Left ventricle myocardium inferior (tissue), 1 donor: ENCODE measurements at places on chromosomes 16 and 17. TPM values are rescaled to one million over a fixed set of nuclear protein-coding genes. Genes with fewer than 3 reads are reported as not detected.
A peak's percentile ranks its signal among the peaks of the same experiment; 100 is the strongest.

DNA sequence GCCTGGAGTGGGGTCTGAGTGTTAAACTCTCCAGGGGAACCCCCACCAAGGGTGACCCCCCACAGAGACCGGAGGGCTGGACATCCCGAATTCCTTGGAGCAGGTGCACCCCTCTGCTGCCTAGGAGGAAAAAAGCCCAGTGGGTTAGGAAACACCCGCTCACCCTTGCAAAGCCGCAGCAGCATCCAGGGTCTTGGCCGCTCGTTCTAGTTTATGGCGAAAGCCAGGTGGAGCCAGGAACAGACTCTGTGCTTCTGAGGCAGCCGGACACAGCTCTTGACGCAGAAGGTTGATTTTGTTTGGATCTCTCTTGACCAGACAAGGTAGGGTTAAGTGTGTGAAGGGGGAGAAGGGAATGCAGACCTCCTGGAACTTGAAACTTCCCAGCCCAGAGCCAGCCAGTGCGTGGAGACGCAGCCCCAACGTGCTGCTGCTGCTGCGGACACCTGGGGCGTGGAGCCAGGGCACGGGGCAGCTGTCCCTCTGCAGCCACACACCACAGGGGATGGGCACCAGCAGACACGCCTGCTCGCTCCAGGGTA is 154.5 kb downstream of the LAT start:
- no peak for DNase-seq

- DNase-seq, result no peak
Measured at GRCh38 chr16:56211435-56211981, 20.2 kb downstream of the GNAO1 start.

- DNase-seq, result no peak
Measured at GRCh38 chr17:43574896-43575525, 28.9 kb upstream of the ETV4 start.

GRCh38 chr16:53689636-53690035 is 14.0 kb downstream of the RPGRIP1L start:
- DNase-seq, result no peak

DNA sequence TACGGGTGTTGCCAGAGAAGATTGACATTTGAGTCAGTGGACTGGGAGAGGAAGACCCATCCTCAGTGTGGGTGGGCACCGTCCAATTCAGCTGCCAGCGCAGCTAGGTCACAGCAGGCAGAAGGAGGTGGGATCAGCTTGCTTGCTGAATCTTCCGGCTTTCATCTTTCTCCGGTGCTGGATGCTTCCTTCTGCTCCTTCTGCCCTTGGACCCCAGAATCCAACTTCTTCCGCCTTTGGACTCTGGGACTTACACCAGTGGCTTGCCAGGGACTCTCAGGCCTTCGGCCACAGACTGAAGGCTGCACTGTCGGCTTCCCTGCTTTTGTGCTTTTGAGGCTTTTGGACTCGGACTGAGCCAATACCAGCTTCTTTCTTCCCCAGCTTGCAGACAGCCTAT is 46.1 kb upstream of the RPL38 start:
- no peak for DNase-seq

GRCh38 chr16:4677390-4677789 is 16.0 kb upstream of the NUDT16L1 start:
- peak; percentile 81 for DNase-seq

DNA sequence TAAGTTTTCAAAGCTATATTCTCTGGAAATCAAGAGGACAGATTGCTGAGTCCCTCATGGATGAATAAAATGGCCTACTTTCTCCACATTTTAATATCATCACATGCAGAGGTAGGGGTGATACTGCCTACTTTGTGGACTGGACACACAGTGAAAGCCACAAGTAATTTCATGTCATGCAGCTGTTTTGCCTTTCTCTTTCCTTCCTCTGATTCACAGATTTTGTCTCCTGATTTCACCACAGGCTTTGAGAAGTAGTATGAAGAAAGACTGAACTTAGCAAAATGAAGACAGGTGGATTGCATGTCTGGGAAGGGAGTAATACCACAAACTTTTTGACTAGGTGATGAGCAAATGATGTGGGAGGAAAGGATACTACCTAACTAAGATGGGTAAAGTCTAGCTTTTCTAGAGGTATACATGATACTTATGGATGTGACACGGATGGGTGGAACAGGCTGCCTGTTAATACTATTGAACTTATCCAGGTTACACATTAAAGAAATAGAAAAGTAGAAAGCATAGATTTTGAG is 478.4 kb upstream of the GOT2 start:
- DNase-seq, result no peak

GRCh38 chr17:4625181-4625617 is 16.3 kb downstream of the ALOX15 start:
- DNase-seq, result no peak

- DNase-seq, result no peak
Measured at GRCh38 chr16:87586201-87586782, 16.0 kb upstream of the JPH3 start.

DNA sequence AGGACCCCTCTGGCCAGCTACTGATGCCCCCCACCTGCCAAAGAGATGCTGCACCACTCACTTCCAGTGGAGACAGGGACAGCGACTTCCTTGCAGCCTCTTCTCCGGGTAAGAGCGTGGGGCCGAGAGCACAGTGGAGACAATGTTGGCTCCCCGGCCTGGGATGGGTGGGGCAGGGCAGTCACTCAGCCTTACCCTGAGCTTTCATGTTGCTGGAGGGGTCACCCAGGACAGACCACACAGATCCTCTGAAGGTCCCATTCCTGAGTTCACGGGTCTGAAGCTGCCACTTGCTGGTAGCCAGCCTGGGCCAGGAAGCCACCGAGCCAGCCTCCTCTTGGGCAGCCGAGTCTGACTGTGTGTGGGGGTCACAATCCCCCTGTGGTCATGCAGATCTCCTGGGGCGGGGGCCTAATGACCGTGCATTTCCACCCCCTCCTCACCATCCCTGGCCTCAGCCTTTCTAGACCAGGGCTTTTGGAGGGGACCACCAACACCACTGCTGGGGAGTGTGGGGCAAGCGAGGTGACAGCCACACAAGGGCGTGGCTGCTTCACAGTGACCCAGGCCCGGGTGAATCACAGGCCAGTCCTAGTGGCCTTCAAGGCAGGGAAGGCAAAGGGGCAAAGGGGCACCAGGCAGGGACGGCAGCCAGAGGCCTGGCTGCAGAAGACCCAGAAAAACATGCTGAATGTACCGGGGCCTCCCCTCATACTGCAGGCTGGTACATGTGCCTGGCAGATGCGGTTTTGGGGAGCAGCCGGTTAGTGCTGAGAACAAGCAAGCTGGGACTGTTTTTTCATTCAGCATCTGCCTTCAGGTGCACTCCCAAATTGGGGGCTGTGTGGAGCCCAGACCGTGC is 10.4 kb downstream of the TAF1C start:
- no peak for DNase-seq

DNA sequence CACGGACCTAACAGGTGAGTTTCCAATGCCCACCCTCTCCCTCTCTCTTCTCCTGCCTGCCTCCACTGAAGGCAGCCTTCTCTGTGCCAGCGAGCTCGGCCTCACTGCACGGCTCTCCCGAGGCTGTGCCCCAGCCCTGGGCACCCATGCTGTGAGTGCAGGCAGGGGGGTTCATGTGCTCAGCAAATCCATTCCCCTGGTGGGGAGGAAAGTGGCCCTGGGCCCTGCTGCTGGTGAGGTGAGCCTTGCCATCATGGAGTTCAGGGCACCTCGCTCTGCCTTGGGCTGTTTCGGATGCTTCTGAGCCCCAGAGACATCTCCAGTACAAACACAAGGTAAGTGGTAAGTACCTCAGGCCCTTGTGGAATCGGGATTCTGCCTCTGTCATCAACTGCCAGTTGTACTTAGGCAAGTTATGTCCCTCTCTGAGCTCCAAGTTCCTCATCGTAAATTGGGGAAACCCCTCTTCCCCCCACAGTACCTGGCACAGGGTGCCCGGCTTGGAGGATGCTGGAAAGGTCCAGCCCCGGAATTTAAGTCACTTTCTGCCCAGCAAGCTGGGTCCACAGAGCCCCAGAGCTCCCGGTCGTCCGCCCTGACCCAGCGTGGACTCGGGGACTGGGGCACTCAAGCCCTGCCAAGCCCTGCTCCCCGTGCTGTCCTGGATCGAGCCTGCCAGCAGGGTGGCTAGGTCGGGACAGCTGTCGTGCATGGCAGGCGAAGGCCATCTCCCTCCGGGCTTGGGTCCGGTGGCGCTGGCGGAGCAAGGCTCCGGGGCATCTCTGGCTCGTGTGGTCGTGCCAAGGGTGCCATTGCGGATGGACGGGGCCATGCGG is 684 bp upstream of the NUDT16L1 start:
- DNase-seq, result no peak

- DNase-seq, result no peak
Measured at GRCh38 chr16:4640572-4641305, 16.1 kb downstream of the MGRN1 start.

GRCh38 chr17:64537488-64537887 is 30.7 kb downstream of the CEP95 start:
- no peak for DNase-seq

DNA sequence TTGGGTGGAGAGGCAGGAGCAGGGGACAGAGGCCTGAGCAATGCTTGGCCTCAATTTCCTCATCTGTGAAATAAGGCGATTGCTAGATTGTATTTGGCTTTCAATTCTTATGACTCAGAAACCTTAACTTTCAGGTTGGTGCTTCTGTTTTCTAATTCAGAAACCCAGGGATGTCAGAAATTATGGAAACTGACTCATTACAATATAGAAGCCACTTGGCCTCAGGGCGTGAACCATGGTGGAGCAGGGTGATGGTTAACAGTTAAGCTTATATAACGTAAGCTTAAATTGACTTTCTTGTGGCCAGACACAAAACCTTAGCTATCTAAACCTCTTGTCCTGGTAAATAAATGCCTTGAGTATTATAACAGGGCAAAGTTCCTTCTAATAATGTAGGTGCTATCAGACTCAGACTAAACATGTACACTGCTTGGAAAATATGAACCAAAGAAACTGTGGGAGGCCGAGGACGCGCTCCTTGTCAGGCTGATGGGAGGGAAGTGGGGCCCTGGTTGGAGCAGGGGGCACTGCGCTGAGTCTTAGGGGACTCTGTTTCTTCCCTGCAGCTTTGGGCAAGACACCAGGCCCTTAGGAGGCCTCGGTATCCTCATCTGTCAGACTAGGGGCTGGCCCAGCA is 17.1 kb upstream of the SREBF1 start:
- DNase-seq, result no peak

DNA sequence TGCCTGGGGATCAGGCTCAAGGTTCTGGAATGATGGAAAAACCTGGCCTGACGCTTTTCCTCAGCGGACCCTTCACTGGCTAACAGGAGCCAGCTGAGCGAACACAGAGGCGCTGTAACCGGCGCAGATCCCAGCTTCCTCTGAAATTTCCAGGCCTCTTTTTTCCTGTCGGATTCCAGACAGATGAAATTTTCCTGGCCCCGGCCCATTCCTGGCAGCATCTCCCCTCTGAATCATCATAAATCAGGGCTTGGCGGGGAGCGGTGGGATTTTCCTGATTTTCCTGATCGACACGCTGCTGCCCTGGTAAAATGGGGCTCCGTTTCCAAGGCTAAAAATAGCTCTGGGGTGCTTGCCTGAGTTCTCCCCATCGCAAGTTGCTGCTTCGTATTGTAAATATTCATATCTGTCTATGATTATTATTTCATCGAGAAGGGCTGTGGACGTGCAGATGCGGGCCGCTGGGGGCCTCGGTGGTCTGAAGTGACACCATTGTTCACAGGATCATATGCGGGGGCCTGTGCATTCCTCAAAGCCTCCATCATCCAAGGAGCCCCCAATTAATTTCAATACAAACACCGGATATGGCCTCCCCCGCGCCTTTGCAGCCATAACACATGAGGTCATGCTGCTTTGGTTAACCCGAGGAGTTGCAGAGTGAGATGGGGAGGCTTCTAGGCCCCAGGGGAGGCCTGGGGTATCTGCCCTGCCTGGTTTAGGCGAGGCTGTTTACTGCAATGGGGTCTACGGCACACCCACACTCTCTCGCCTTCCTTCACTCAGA is 45.8 kb upstream of the ETV4 start:
- peak; percentile 86 for DNase-seq

DNA sequence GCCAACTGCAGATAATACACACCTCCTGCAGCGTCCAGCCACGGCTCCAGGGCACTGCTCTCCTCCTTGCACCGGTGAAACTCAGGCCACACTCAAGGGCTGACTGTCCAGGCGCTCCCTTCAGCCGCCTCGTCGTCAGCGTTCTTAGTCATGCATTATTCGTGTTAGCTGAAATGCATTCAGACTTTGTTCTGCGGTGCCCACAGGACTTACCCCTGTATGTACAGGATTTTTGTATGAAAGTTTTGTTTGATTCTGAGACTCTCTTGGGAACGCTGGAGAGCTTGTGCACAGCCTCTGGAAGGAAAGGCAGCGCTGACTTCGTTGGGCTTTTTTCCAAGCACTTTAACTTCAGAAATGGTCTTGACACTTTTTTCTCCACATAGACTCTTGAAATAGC is 22.1 kb downstream of the CIBAR2 start:
- DNase-seq, result no peak

- DNase-seq, result peak; percentile 50
Measured at GRCh38 chr16:87740909-87741424, 24.8 kb downstream of the KLHDC4 start.

- peak; percentile 45 for DNase-seq
Measured at GRCh38 chr17:74272731-74273201, 1.3 kb upstream of the DNAI2 start.

GRCh38 chr16:66961065-66961744 is at the start of gene CES3:
TSS of gene CES3 (plus strand) at chr16:66961266. CDS start at chr16:66961308, 42 bp downstream.
- DNase-seq, result peak; percentile 40

DNA sequence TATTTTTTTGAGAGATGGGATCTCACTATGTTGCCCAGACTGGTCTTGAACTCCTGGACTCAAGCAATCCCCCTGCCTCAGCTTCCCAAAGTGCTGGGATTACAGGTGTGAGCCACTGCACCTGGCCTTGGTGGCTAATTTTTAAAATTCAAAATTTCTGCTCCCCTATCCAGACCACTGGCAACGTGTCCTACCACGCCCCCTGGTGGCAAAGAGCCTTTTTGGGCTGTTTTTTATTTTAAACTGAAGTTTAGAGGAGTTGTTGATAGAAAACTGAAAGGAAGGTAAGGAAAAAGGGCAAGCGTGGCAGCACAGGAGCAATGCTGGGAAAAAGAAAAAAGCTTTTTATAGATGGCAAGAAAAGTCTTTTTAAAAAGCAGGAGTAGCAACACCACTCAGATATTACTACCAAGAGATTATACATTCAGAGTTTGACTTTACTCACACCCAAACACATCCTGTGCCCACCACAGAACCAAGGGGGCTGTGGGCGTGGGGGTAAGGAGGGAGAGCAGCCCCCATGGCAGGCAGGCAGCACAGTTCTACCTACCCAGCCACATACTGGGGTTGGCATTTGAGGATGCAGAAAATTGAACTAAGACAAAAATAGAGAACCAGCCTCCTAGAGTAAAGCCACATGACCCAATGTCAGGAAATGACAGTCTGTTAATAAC is 4.2 kb upstream of the MXRA7 start:
- DNase-seq, result peak; percentile 72

GRCh38 chr16:77111056-77111565 is 79.9 kb upstream of the MON1B start:
- DNase-seq, result no peak

Gene PLLP
- total RNA-seq, result 5.2 TPM

Gene CRYBA1
- total RNA-seq, result not detected

Gene RHBDL3
- total RNA-seq, result 4.7 TPM

Gene RNF222
- not detected for total RNA-seq

Gene PNPO
- 25.3 TPM for total RNA-seq

Gene KRT23
- 0.33 TPM for total RNA-seq

Gene PRSS53
- total RNA-seq, result 1.2 TPM

Gene KAT2A
- total RNA-seq, result 25.7 TPM

Gene SALL1
- 1.3 TPM for total RNA-seq

Gene IRX5
- total RNA-seq, result 36.8 TPM

Gene PPP1R1B
- 0.36 TPM for total RNA-seq

Gene KRTAP16-1
- not detected for total RNA-seq

Gene PLK1
- 1.2 TPM for total RNA-seq

Gene GRIN2A
- total RNA-seq, result 2.4 TPM
